ENCODE measurements at places on chromosomes 6 and 20. TPM values are rescaled to one million over a fixed set of nuclear protein-coding genes. Genes with fewer than 3 reads are reported as not detected.

DNA sequence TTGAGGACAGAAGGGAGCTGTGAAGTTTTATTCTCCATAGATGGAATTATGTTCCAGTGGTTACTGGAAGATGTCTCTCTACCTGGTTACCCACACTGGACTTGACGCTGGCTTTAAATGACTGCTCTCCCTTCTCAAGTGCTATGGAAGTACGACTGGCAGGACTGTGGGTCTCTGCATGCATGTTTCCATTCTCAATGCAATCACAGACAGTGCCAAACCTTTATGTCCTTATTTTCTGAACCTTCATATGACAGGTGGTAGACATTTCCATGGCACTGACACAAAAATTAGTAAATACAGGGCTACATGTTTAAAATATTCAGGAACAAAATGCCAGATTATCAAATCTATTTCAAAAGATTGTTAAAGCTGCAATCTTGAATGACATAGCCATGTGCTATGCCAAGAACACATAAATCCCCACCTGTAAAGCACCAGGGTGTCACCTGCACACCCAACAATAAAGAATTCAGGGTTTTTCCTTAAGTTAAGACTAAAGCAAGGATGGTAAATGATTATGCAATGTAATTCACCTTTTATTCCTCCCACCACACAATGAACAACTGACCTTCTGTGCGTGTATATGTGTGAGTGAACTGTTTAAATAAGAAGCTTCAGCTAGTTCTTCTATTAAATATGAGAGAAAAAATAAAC is 153.3 kb upstream of the ENPP5 start:
- H3K27ac ChIP-seq, result peak overlapping the region; percentile 54
- no peaks in the 10 kb centered on the region for H3K4me1 ChIP-seq
- no peak for DNase-seq
- H3K36me3 ChIP-seq, result no peaks in the 10 kb centered on the region

- no peaks in the 10 kb centered on the region for H3K4me1 ChIP-seq
- H3K4me3 ChIP-seq, result no peak overlapping the region
- no peak overlapping the region for H3K27ac ChIP-seq
- no peak for DNase-seq
Measured at GRCh38 chr20:32841632-32842031, 17.1 kb upstream of the EFCAB8 start.

GRCh38 chr6:16049168-16049567 is 79.7 kb upstream of the MYLIP start:
- no peak overlapping the region for H3K4me3 ChIP-seq
- H3K4me1 ChIP-seq, result no peaks in the 10 kb centered on the region
- H3K27me3 ChIP-seq, result no peaks in the 10 kb centered on the region
- no peak for DNase-seq
- H3K27ac ChIP-seq, result no peak overlapping the region

Gene SIRPD
- not detected for total RNA-seq

Gene PDSS2
- total RNA-seq, result 0.85 TPM

Gene NKAPL
- total RNA-seq, result not detected

Data from ascending aorta (tissue), 2 donors.